Effector memory CD8-positive, alpha-beta T cell (primary cell): ENCODE measurements at places on chromosomes 4 and X.

DNA sequence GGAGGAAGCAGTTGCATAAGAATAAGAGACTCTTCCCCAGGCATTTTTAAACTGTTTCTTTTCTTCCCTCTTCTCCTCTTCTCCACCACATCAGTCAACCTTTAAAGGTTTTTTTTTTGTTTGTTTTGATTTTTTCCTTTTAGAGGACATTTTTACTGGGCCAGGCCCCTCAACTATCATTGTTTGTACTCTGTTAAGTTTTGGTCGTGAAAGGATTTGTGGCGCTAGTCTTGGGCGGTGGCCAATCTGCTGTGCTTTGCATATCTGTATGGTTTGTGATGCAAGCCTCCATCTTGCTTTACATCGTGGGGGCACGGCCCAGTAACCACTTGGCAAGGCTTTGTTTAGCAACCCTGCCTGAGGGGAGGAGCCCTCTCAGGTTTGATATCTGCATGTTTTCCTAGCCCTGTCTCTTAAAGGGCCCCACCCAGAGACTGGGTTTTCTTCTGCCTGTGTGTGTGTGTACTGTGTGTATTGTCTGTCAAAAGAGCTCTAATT is 101.9 kb upstream of the SLITRK2 start:
- H3K36me3 ChIP-seq: no peaks in the 10 kb centered on the region
- no peaks in the 10 kb centered on the region for H3K4me1 ChIP-seq
- no peaks in the 10 kb centered on the region for H3K27me3 ChIP-seq

GRCh38 chr4:114257501-114257900 is 278.1 kb upstream of the ARSJ start:
- H3K4me1 ChIP-seq: no peaks in the 10 kb centered on the region
- no peaks in the 10 kb centered on the region for H3K27me3 ChIP-seq
- H3K27ac ChIP-seq: no peak overlapping the region
- DNase-seq: no peak
- H3K36me3 ChIP-seq: no peaks in the 10 kb centered on the region

DNA sequence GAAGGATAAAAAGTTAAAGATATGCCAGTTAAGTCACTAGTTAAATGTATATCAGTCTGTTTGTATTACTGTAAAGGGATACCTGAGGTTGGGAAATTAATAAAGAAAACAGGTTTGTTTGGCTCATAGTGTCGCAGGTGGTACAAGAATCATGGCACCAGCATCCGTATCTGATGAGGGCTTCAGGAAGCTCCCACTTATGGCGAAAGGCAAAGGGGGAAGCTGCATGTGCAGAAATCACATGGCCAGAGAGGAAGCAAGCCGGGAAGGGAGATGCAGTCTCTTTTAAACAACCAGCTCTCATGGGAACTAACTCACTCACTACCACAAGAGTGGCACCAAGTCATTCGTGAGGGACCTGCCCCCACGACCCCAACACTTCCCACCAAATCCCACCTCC is 91.9 kb upstream of the SH3RF1 start:
- no peaks in the 10 kb centered on the region for H3K4me1 ChIP-seq
- no peaks in the 10 kb centered on the region for H3K36me3 ChIP-seq
- H3K4me3 ChIP-seq: no peak overlapping the region
- no peak for DNase-seq

- no peak overlapping the region for H3K4me3 ChIP-seq
- DNase-seq: no peak
- no peak overlapping the region for H3K27ac ChIP-seq
Measured at GRCh38 chr4:100949350-100949935, 397.9 kb downstream of the PPP3CA start.

GRCh38 chr4:151659601-151660364 is 101.0 kb downstream of the GATB start:
- no peaks in the 10 kb centered on the region for H3K27me3 ChIP-seq
- no peaks in the 10 kb centered on the region for H3K4me1 ChIP-seq
- no peak overlapping the region for H3K4me3 ChIP-seq

GRCh38 chr4:74223801-74224200 is 65.9 kb downstream of the MTHFD2L start:
- H3K4me3 ChIP-seq: no peak overlapping the region
- no peaks in the 10 kb centered on the region for H3K36me3 ChIP-seq
- no peaks in the 10 kb centered on the region for H3K27me3 ChIP-seq
- DNase-seq: no peak
- H3K4me1 ChIP-seq: peaks cover 2% of the 10 kb centered on the region

- H3K36me3 ChIP-seq: no peaks in the 10 kb centered on the region
- H3K4me3 ChIP-seq: no peak overlapping the region
Measured at GRCh38 chr4:78138252-78138651, 81.1 kb downstream of the FRAS1 start.

GRCh38 chrX:9357518-9358114 is 107.2 kb upstream of the TBL1X start:
- no peak overlapping the region for H3K4me3 ChIP-seq
- no peak overlapping the region for H3K27ac ChIP-seq
- H3K4me1 ChIP-seq: peaks cover 19% of the 10 kb centered on the region
- DNase-seq: no peak

- H3K4me1 ChIP-seq: no peaks in the 10 kb centered on the region
- H3K27me3 ChIP-seq: peaks cover 9% of the 10 kb centered on the region
- H3K36me3 ChIP-seq: no peaks in the 10 kb centered on the region
- no peak overlapping the region for H3K4me3 ChIP-seq
- DNase-seq: no peak
Measured at GRCh38 chrX:3529466-3530010, 183.1 kb upstream of the MXRA5 start.

GRCh38 chrX:114841051-114841450 is 176.4 kb downstream of the IL13RA2 start:
- H3K4me3 ChIP-seq: no peak overlapping the region
- no peaks in the 10 kb centered on the region for H3K36me3 ChIP-seq
- H3K27me3 ChIP-seq: no peaks in the 10 kb centered on the region
- no peaks in the 10 kb centered on the region for H3K4me1 ChIP-seq
- no peak for DNase-seq
